T-cell (primary cell): ENCODE measurements at places on chromosomes 5 and 9.

DNA sequence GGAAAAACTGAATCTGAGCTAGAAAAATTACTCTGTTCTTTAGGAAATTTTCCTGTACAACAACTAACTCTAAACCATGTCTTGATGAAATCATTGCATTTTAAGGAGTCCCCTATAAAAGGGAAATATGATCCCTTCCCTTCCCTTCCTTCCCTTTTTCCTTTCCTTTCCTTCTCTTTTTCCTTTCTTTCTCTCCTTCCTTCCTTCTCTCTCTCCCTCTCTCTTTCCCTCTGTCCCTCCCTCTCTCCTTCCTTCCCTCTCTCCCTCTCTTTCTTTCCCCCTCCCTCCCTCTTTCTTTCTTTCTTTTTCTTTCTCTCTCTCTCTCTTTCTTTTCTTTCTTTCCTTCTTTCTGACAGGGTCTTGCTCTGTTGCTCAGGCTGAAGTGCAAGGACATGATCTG lies 42.2 kb upstream of the MYO10 start:
- H3K27ac ChIP-seq, result no peak overlapping the region
- DNase-seq, result no peak
- no peaks in the 10 kb centered on the region for H3K36me3 ChIP-seq
- H3K4me3 ChIP-seq, result no peak overlapping the region
- H3K4me1 ChIP-seq, result no peaks in the 10 kb centered on the region
- H3K27me3 ChIP-seq, result no peaks in the 10 kb centered on the region

- DNase-seq, result no peak
- no peaks in the 10 kb centered on the region for H3K4me1 ChIP-seq
- H3K4me3 ChIP-seq, result no peak overlapping the region
- H3K36me3 ChIP-seq, result no peaks in the 10 kb centered on the region
- peaks cover 29% of the 10 kb centered on the region for H3K27me3 ChIP-seq
Measured at GRCh38 chr5:133842846-133843611, 125.4 kb downstream of the C5orf15 start.

DNA sequence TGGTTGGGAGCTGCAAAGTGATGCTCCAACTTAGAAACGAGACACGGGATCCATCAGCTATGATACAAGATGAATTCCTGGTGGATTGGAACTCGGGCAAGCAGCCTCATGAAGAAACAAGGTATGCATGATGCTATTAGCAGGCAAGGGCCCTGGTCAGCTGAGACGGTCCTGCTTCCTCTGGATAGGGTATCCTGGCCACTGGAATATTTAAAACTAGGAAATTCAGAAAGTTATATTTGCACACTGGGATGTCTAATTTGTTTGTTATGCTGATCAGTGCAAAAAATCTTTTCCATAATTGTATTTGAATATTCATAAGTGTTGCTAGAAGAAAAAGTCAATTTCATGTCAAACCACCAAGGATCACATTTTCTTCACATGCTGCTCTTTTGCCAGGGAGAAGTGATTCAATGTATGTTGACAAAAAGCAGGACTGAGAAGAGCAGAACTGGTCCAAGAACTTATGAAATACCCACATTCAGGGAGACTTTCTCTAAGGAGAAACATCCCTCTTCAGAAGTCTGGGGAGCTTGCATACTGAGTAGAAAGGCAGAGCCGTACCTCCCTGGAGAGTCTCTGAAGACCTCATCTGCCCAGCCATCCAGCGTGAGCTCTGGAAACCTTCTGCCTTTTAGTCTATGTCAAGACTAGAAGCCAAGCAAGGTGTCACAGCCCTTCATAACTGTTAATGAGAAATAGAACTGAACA lies 6.7 kb upstream of the NXNL2 start:
- H3K27ac ChIP-seq, result no peak overlapping the region
- no peaks in the 10 kb centered on the region for H3K4me1 ChIP-seq
- H3K27me3 ChIP-seq, result peaks cover 32% of the 10 kb centered on the region

GRCh38 chr9:134564431-134565170 lies 77.0 kb upstream of the COL5A1 start:
- no peak for DNase-seq
- H3K27ac ChIP-seq, result no peak overlapping the region
- no peaks in the 10 kb centered on the region for H3K36me3 ChIP-seq
- peaks cover 3% of the 10 kb centered on the region for H3K4me1 ChIP-seq
- H3K27me3 ChIP-seq, result no peaks in the 10 kb centered on the region

DNA sequence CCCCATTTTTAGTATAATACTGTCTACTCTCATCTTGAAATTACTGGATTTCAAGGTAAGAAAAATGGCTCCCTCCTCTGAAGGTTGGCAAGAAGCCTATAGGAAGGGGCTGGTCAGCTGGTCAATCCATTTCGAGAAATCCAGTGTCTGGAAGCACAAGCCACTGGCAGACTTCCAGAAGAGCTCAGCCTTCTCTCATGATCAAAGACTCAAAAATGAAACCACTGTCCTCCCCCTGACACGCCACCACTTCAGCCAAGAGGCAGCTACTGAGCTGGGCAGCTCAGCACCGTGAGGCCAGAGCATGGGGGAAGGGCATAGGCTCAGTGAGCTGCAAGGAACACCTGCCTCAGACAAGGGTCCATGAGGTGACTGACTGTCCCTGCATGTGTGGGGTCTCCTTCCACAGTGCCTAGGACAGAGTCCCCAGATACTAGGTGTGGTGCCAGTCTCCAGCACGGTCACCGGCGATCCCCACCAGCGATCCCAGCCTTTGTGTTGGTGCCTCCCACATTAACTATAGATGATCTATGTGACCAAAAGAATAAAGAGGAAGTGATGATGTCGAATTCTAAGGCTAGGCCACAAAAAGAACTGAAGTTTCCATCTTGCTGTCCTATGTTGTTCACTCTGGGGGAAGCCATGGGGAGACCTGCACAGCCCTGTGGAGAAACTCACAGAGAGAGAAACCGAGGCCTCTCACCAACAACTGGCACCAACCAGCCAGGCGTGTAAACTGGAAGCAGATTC lies 100.1 kb upstream of the LRRTM2 start:
- DNase-seq, result no peak
- H3K36me3 ChIP-seq, result no peaks in the 10 kb centered on the region
- H3K4me1 ChIP-seq, result peaks cover 6% of the 10 kb centered on the region
- no peaks in the 10 kb centered on the region for H3K27me3 ChIP-seq
- no peak overlapping the region for H3K27ac ChIP-seq

GRCh38 chr9:134346151-134346550 lies 19.9 kb downstream of the RXRA start:
- no peak overlapping the region for H3K27ac ChIP-seq
- DNase-seq, result no peak

GRCh38 chr5:56501781-56502557 lies 268.8 kb upstream of the ANKRD55 start:
- H3K4me3 ChIP-seq, result no peak overlapping the region
- H3K4me1 ChIP-seq, result peaks cover 5% of the 10 kb centered on the region
- no peak overlapping the region for H3K27ac ChIP-seq

GRCh38 chr5:84403773-84404172 lies 19.1 kb upstream of the EDIL3 start:
- no peaks in the 10 kb centered on the region for H3K4me1 ChIP-seq
- no peak overlapping the region for H3K27ac ChIP-seq
- H3K36me3 ChIP-seq, result no peaks in the 10 kb centered on the region
- peaks cover 2% of the 10 kb centered on the region for H3K27me3 ChIP-seq
- DNase-seq, result no peak
